ENCODE measurements at places on chromosomes 7 and 10.

DNA sequence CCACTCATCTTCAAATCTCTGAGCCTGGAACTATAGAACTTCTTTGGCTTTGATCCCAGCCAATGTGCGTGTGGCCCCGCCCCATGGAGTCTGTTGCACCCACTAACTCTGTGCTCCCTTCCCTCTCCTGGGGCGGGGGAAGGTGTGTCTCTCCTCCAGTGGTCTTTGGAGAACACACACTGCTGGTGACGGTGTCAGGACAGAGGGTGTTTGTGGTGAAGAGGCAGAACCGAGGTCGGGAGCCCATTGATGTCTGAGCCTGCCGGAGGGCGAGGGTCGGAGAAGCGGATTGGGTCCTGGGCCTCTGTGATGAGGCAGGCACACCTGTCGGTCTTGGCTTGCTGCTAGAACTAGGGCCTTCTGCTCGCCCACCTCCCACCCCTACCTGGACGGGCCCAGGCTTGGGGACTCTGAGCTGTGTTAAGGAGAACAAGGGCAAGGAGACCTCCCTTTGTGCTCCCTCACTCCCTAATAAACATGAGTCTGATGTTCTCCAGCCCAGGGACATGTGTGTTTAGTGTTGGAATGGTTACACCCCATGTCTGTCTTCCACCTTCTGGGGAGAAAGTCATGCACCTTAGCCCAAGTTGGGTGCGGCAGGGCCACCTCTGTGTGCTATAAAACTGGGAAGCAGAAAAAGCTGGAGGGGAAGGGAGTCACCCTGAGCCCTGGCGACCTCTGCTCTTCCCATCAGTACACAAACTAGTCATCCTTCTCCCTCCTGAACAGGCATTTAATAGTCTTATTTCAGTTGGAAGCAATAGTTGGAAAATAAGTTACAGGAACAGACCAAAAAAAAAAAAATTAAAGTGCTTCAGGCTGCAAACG, 4.6 kb downstream of the TRAPPC14 start:
- no peak for DNase-seq

DNA sequence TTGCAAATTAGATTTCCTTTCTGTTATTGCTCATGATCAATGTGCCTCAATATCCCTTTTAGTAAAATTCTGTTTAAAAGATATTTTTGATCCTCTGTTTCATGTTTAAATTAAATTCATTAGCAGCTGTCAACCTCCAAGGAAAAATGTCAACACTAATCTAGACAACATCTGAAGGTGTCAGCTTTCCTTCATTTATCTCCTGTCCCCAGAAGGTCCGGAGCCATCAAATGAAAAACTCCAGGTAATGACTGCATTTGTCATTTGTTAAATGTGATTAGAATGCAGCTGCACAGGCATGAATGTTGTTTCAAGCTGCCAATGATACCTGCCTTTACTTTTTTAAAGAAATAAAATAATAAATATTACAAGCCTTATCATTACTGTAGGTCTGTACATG, 463.7 kb upstream of the SEMA3A start:
- no peak for DNase-seq

DNA sequence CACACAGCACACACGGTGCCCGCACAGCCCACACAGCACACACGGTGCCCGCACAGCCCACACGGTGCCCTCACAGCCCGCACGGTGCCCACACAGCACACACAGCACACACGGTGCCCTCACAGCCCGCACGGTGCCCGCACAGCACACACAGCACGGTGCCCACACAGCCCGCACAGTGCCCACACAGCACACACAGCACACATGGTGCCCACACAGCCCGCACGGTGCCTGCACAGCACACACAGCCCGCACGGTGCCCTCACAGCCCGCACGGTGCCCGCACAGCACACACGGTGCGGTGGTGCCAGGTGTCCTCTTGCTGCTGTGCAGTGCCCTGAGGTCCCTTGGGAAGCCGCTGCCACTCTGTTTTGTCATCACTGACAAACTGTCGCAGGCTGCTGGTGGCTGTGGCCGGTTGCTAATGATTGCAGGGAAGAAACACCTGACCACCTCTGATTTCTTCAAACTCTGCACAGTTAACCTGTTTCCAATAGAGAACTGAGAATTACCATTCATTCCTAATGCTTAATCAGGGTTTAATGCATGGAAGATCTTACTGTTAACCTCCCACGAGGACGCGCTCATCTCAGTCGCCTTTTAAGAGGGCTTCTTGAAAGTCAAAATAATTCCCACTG, 66.9 kb downstream of the GLRX3 start:
- no peak for DNase-seq

GRCh38 chr10:14749070-14749809, 25.5 kb downstream of the FAM107B start:
- peak; percentile 37 for DNase-seq

GRCh38 chr7:87456247-87456646, 19.2 kb downstream of the ABCB4 start:
- DNase-seq = peak; percentile 31

- DNase-seq = no peak
Observed at GRCh38 chr7:28608237-28608656, 195.9 kb downstream of the CREB5 start.

- no peak for DNase-seq
Observed at GRCh38 chr10:3822541-3823330, 37.7 kb upstream of the KLF6 start.

- DNase-seq = no peak
Observed at GRCh38 chr7:24732646-24733413, 24.4 kb downstream of the GSDME start.

- peak; percentile 42 for DNase-seq
Observed at GRCh38 chr10:78255796-78256638, 222.4 kb downstream of the RPS24 start.

- no peak for DNase-seq
Observed at GRCh38 chr10:113820507-113820906, 33.4 kb downstream of the DCLRE1A start.

Measured in right cardiac atrium (tissue), 5 donors.